Stimulated activated CD8-positive, alpha-beta memory T cell treated with anti-CD3 and anti-CD28 coated beads, Interleukin-4, amount 100 ng/mL, for 1 hour (primary cell): ENCODE measurements at places on chromosomes 16 and 17.

DNA sequence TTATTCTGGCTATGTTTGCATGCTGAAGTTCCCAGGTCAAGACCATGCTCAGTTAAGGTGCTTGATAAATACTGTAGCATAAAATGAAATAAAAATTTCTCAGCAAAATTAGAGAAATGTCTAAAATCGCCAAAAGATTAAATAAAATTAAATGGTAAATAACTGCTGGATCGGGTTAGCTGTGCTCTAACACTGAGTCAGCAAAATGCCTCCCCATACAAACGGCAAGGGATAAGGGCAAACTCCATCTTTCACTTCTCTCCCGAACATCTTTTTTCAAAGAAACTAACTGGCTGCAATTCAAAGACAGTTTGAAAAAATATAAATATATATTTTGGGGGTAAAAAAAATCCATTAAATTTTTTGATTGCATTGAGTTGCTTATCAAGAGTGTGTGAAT, 162.2 kb upstream of the ZFHX3 start:
- DNase-seq = no peak

GRCh38 chr16:89903908-89904515, 14.7 kb upstream of the MC1R start:
- DNase-seq = no peak

GRCh38 chr17:29613856-29614255, 8.9 kb downstream of the CORO6 start:
- DNase-seq = no peak

DNA sequence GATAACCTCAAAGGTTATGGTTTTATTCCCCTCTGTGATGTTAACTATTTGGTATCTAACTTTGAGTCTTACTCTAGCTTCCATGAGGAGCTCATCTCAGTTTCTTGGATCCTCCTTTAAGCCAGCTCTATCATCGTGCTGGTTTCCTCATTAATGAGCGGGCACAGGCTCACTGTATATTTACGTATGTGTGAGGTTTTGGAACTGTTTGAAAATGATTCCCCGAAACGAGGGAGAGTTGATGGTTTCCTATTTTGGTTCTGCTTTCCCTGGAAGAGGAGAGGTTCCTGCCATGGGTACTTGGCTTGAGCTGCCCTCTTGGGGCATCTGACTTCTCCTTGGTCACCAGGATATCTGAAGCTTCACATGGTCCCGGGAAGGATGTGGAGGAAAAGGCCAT, 32.7 kb upstream of the PIK3R6 start:
- DNase-seq = no peak

DNA sequence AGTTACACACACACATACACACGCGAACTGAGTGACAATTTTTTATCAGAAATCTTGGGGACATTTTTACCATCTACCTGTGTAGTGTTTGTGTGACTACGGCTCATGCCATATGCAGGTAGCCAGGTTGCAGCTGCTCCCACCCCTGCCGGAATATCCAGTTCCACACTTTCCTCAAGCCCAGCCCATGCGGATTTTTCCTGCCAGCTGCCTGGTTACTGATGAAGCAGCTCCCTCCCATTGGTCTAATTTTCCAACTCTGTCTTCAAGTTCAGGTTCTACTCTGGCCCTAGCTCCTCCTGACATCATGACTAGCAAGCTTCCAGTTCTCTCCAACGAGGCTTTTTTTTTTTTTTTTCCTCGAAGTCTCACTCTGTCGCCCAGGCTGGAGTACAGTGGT, 4.8 kb downstream of the GSG1L2 start:
- no peak for DNase-seq

- DNase-seq = no peak
These were observed 13.4 kb downstream of the FLYWCH1 start for GRCh38 chr16:2924901-2925755.

DNA sequence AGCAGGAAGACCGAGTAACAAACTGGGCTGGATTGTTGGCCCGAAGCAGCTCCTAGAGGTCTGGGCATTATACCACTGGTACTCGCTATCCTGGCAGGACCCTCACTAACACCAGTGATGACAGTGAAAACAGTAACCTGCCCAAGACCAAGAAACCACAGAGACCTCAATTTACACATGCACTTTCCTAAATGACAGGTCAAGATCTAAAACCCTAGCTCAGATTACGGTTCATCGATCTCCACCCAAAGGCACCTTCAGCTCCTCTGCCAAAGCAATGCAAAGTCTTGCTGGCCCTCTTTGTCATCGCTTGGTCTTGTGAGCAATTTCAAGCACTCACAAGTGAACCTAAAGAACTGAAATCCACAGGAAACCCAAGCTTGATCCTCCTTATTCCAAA, 1.5 kb downstream of the PIP4K2B start:
- no peak for DNase-seq

GRCh38 chr17:81722184-81723120, 10.4 kb downstream of the SLC25A10 start:
- no peak for DNase-seq

- no peak for DNase-seq
These were observed 399.8 kb downstream of the HS3ST4 start for GRCh38 chr16:26091511-26091910.
